ENCODE measurements at places on chromosomes 5 and 9.

DNA sequence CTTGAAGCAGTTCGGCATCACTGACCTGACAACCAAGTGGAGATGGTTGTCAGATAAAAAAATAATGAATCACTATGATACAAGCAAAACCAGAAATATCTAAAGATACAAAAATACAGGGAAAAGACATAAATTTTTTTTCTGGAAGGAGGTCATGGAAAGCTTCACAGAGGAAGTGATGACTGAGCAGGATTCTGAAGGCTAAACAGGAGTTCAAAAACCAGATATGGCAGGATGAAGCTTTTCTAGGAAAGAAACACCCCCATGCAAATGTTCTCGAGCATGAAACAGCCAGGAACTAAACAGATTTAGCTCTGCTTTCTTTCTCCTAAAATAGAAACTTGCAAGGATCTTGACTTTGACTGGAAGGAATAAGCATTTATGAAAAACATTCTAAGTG, 60.7 kb upstream of the IFNE start:
- no peak for DNase-seq

DNA sequence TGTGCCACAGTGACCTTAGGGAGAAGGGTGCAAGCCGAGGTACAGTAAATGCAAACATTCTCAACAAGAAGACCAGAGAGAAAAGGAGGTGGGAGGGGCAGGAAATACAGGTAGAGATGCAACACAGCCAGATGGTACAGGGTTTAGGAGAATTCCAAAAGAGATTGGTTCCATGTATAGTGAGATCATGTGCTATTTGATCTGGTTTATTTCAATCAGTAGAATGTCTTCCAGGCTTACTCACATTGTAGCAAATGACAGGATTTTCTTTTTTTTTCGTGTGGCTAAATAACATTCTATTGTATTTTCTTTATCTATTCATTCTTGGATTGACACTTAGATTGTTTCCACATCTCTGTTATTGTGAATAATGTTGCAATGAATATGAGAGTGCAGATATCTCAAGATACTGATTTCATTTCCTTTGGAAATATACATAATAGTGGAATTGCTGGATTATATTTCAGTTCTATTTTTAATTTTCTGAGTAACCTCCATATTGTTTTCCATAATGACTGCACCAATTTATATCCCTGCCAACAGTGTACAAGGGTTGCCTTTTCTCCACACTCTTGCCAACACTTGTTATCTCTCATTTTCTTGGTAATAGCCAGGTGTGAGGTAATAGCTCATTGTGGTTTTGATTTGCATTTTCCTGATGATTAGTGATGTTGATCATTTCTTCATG, 107.8 kb upstream of the GAS1 start:
- no peak for DNase-seq

GRCh38 chr5:96412868-96413449, 20.1 kb downstream of the PCSK1 start:
- DNase-seq = no peak

DNA sequence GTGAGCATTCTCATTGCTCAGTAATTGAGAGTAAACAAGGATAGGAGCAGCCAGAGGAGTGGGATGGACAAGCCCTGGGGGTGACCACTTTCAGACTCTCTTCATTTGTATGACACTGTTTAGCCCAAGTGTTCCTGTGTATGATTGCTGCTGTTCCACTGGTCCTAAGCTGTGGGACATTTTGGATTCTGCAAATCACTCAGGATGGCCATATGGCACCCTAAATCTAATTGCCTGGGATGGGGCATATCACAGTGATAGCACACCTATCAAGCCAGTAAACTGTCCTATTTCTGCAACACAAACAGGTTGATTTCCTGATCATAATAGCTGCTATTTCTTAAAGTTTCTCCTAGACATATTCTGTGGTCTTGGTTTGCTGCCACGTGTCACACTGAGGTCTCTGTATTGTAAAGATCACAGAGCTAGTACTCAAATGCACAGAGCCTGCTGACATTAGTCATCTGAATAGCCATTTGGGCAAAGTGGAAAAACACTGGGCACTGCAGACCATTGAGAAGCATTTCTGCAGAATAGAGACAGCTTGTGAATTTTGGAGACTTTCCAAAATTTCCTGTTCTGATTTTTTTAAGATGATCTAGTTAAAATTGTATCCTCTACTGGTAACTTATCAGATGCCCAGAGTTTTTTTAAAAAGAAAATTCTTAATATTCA, 320.2 kb downstream of the RFX3 start:
- DNase-seq = no peak

DNA sequence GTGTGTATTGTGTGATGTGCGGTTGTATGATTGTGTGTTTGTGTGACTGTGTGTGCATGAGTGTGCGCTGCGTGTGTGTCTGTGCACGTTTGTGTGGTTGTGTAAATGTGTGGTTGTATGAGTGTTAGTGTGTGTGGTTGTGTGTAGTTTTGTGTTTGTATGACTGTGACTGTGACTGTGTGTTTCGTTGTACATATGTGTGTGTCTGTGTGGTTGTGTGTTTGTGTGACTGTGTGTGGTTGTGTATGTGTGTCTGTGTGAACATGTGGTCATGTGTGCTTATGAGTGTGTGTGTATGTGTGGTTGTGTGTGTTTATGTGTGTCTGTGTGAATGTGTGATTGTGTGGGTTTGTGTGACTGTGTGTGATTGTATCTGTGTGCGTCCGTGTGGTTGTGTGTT, 197.8 kb downstream of the TTLL11 start:
- no peak for DNase-seq

- DNase-seq = no peak
Observed at GRCh38 chr5:128572930-128573319, 34.9 kb upstream of the FBN2 start.

DNA sequence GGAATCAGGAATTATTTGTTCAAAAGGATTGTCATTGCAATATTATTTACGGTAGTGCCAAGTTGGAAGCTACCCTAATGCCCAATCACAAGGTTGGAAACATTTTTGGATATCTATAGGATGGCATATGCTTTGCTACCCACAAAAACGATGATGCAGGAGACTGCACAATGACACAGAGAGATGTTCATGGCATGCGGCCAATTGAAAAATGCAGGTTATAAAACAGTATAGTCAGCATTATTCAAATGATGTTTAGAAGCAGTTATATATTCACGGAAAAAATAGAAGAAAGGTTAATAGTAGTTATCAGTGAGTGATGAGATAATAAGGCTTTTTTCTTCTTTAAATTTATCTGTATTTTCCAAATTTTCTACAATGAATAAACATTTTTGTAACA, 5.9 kb upstream of the ACSL6 start:
- DNase-seq = no peak

DNA sequence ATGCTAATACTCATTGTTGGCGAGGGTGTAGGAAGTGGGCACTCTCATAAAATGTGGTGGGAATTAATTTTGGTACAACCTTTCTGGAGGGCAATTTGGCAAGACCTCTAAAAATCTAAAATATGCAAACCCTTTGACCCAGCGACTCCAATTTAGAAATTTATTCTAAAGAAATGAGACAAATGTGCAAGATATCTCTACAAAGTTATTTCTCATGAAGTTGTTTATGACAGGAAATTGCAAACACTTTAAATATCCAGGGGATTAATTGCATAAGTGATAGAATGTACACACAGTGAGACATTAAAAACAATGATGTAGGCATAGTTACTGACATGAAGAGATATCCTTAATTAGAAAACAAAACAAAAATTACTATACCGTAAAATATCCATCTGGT, 246.3 kb upstream of the MAP3K1 start:
- DNase-seq = no peak

GRCh38 chr5:80122579-80122978, 87.4 kb downstream of the THBS4 start:
- DNase-seq = no peak

- DNase-seq = no peak
Observed at GRCh38 chr5:168529374-168530234, 499 bp downstream of the FBLL1 start.

- DNase-seq = no peak
Observed at GRCh38 chr5:74503-75109, 17.4 kb upstream of the PLEKHG4B start.
